ENCODE measurements at places on chromosomes 2 and 18. TPM values are rescaled to one million over a fixed set of nuclear protein-coding genes. Genes with fewer than 3 reads are reported as not detected.

The MC4R gene
- 0.03 TPM for polyA plus RNA-seq

- DNase-seq = no peak
Measured at GRCh38 chr2:69945441-69945840, 16.0 kb downstream of the ASPRV1 start.

GRCh38 chr2:3125761-3126130 is 251.9 kb downstream of the EIPR1 start:
- DNase-seq = no peak

GRCh38 chr2:140905083-140905781 is 1225.6 kb downstream of the LRP1B start:
- no peak for DNase-seq

DNA sequence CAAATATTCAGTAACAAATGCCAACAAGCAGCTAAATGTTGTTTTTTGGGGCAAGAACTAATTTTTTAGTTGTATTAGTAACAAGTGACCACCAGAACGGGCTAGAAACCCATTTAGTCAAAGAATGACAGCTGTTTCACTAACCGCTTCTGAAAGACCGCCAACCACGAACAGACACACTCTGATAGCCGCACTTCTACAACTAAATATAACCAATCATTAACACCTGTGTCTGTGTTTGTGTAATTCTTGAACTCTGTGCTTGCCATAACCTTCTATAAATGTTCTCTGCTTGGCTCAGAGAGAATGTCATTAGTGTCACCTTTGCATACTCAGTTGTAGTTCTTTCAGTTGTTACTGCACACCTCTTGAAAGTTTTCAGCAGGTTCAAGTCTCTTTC is 526.3 kb upstream of the LRRTM1 start:
- no peak for DNase-seq

DNA sequence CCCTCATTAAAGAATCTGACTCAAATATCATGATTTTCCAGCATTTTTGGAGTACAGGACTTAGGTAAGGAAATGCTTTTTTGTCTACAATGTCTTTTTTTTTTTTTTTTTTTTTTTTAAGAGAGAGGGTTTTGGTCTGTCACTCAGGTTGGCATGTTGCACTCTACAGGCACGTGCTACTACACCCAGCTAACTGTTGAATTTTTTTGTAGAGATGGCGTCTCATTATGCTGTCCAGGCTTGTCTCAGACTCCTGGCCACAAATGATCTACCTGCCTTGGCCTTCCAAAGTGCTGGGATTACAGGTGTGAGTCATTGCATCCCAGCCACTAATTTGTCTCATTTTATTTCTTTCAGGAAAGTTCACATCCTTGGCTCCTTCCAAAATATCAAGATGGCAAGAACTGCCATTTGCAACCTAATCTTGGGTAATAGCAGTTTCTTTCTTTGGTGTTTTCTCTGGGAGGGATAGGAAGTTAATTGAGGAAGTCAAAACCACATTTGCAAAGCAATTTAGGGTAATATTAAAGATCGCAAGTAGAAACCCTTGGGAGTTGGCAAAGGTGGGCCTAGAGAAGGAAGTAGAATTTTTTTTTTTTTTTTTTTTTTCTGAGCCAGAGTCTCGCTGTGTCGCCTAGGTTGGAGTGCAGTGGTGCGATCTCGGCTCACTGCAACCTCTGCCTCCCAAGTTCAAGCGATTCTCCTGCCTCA is 15.5 kb downstream of the PNO1 start:
- peak; percentile 60 for DNase-seq

Measured in keratinocyte (primary cell).